ENCODE measurements at places on chromosomes 1 and 21.

DNA sequence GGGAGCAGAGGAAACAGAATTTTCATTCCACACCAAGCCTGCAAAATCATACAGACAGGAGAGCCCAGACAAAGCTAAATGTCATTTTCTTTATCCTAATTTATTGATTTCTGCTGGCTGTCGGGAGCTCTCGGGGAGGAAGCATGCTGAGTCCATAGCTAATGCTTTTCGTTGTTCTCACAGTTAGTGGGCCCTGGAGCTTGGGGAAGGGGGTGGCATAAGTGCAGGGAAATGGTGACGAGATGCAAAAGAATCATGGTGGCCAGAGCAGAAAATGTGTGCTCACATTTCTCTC lies 202.4 kb downstream of the TOMM20 start:
- DNase-seq, result no peak

GRCh38 chr1:155241841-155242264 lies 13.4 kb downstream of the ENTREP3 start:
- no peak for DNase-seq

DNA sequence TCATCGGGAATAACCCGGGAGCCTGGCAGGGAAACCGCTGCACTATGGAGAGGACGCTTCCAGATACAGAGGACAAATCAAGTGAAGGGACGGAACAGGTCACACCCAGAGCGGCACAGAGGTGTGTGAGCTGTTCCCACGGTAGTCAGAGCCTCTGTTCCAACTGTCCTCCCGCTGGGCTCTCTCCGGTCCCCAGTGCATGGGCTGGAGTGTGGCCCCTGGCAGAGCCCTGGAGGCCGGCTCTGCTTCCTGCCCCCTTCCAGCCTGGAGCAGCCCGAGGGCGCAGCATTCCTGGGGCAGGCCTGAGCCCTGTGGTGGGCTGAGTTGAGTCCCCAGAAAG lies 11.9 kb upstream of the ZBTB21 start:
- DNase-seq, result no peak

DNA sequence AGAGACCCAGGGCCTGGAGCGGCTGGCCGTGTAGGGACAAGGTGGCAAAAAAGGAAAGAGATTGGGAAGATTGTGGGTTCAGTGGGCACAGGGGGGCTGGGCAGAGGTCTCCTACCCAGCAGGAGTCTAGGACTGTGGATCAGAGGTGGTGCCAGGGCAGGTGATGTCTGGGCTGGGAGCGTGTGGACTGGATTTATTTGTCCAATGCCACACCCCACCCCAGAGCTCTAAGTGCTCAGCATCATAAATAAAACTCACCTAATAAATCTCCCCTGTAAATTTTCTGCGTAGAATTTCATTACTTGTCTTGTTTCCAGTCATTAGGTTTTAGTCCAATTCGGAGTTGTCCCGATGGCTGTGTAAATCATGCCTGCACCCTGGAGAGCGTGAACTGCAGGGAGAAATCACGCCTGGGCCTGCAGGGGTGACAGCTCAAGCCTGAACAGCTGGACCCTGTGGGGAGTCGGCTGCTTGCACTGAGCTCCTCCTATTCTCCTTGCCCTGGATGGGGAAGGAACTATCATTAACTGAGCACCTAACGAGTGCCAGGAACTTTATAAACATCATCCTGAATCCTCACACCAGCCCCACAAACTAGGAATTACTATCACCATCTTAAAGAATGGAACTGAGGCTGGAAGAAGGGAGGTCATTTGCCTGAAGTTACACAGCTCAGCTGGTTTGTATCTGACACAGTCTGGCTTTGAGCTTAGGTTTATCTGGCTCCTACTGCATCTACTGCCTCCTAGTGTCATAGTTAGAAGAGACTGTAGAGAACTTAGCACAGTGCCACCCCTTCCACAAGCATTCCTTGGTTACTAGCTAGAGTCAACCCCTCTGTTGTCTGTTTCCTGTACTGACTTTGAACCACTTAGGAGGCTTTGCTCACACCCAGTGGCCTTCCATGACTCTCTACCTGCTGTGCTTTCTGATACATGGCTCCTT lies 25.0 kb upstream of the POU3F1 start:
- DNase-seq, result no peak

DNA sequence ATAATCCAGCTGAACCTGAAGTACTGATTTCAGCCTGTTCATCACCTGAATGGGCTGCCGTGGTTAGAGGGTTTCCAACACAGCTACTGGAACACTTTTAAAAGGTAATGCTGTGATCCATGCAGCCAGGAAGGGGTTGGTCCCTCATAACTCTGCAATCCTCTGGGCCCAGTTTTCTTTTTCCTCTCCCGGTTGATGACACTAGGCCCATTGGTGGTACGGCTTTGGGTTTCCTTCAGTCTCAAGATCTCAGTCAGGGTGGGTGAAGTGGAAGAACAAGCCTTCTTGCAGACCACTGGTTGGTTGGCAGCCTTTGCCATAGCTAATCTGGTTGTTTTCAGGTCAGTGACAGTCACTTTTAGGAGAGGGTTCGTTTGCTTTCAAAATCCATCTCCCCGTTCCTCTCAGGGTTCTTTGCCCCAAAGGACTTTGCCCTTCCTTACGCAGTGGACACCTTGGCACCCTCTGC lies 502 bp upstream of the SLC35A3 start:
- no peak for DNase-seq

- DNase-seq, result peak; percentile 24
Measured at GRCh38 chr1:32142446-32143301, 34.8 kb downstream of the KPNA6 start.

GRCh38 chr21:27301220-27301619 lies 334.3 kb upstream of the ADAMTS5 start:
- DNase-seq, result no peak

DNA sequence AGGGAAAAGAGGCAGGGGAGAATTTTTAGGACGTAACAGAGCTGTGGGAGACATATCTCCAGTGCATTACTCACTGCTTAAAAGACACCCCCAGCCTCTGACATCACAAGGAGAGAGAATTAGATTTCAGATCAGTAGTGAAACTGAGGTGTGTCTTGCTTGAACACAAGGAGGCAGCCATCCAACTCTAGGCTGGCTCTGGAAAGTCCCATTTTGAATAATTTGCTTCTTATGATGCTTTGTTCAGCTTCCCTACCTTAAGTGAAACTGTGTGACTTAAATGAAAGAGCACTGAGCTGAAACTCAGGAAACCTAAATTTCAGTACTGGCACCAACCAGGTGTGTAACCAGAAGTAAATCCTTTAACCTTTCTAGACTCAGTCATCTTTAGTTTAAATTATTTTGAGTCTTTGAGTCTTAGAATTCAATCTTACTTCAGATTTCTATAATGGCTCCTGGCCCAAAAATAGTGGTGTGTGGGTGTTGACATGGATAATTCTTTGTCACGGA lies 251.6 kb upstream of the SGIP1 start:
- DNase-seq, result no peak

DNA sequence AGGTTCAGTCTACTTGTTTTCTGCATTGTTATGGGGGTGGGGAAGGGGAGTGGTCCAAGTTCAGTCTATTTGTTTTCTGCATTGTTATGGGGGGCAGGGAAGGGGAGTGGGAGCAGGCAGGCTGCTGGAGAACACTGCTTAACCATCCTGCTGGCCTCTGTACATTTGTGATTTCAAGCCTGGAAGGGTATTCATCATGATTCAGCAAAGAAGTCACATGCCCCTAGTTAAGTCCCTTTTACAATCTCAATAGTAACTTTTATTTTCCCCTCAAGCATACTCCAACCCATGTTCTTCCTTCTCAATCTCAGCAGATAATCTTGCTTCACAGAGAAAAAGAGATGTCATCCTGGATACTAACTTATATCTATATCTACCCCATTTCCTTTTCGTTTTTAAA lies 7.9 kb downstream of the LYST start:
- DNase-seq, result no peak

- DNase-seq, result no peak
Measured at GRCh38 chr1:119893827-119894700, 2.3 kb downstream of the ADAM30 start.

- DNase-seq, result no peak
Measured at GRCh38 chr1:223330466-223330865, 33.5 kb downstream of the SUSD4 start.

DNA sequence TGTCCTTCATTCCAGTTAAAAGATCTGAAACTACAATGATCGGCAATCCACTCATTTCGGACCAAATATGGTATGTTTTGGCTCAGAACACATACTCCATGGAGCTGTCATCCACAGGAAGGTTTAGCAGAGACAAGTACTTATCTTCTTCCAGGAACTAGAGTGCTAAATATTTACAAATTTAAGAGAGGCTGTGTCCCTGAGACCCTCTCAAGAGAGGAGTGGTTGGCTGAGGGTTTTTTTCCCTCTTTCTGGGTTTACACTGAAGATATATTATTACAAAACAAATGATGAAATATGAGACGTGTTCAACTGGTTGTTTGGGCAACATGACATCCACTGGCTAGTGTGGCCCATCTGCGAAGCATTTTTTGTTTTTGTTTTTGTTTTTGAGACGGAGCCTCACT lies 25.9 kb upstream of the NID1 start:
- DNase-seq, result no peak

- peak; percentile 41 for DNase-seq
Measured at GRCh38 chr1:156052862-156053767, 483 bp downstream of the UBQLN4 start.

DNA sequence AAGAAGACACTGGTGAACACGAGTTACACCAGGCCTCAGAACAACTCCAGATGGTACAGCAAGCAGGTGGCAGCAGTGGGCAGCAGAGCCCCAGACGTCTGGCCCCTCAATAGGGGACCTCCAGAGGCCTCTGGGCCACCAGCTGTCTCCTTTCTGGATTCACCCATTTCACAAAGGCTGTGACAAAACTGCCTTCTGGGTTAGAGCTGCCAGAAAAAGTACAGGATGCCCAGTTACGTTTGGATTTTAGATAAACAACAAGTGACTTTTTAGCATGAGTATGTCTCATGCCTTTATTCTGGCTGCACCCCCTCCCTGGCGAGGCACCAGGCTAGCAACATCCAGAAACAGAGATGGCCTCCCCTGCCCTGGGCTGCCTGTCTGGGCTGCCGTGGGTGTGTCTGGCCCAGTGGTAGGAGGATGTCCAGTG lies 30.1 kb downstream of the ITPKB start:
- DNase-seq, result no peak

GRCh38 chr1:172673761-172674160 lies 14.9 kb downstream of the FASLG start:
- no peak for DNase-seq

DNA sequence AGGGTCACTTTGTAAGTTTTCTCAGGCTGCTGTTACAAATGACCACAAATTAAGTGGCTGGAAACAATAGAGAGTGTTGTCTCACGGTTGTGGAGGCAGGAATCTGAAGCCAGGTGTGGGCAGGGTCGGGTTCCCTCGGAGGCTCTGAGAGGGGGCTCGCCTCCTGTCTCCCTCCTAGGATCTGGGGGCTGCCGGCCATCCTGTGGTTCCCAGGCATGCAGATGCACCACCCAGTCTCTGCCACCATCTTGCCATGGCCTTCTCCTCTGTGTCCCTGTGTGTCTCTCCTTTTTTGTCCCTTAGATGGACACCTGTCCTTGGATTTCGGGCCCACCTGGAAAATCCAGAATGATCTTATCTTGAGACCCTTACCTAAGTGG lies 4.8 kb downstream of the TP73 start:
- no peak for DNase-seq

GRCh38 chr1:242405947-242406346 lies 118.5 kb downstream of the PLD5 start:
- DNase-seq, result no peak

DNA sequence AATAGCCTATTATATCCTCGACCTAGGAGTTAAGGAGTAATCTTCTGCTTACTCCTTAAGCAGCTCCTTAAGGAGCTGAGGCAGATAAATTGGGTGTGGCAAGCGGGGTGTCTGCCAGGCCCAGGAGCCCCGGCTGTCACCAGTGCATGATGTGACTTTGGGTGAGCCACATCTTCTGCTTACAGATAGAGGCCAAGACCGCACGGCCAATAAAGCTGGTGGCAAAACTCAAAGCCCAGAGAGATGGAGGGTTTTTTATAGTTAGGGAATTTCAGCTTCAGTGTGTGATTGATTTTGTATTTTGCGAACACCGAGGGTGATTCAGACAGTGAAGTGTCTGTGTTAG lies 9.8 kb downstream of the MX2 start:
- DNase-seq, result no peak

- peak; percentile 68 for DNase-seq
Measured at GRCh38 chr1:54331091-54331772, 75.0 kb downstream of the SSBP3 start.

DNA sequence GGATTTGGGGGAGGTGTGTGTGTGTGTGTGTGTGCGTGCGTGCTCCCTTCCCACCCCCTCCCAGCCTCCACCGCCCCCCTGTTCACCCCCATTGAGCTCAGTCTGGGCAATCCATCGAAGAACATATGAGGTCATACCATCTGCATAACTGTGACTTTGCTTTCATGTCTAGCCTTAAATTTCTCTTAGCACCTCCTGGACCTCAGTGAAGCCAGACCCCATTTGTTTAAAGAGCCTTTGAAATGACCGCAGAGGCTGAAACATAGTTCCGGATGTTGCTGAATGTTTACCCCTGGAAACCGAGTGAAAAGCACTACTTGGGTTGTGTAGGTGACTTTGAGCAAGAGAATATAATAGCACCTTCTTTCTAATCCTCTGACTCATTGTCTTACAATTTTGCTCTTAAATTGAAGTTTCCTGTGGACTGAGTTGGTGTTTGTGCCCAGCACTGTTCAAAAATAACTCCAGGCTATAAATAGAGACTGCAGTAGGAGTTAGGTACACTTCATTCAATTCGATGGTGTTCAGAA lies 75.4 kb downstream of the UBE4B start:
- no peak for DNase-seq

DNA sequence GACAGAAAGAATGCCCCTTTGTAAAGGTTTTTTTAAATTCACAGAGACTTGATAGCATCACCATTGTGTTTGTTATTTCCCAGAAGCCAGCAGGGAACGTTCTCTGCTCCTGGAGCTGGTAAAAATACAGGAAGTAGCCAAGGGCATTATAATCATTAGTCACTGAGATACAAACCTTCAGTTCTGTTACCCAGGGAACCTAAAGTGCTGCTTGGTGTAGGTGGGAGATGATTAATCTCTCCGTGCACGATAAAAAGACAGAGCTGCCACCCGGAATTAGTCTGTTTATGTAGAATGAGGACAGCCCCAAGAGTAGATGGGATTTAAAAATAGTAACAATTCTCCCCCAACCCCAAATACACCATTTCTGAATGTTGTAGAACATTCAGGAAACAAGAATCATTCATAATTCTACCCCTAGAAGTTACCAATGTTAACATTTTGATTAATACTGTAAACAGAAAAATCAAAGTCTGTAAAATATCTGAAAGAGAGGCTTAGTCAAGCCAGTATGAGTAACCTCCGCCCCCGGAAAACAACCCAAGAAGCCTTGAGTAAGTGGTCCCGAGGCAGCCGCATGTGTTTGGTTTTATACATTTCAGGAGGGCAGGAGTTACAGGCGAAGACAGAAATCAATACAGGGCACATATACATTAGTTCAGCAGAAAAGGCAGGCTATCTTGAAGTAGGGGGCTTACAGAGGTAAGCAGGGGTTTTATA lies 45.3 kb upstream of the CTBS start:
- DNase-seq, result peak; percentile 45

- no peak for DNase-seq
Measured at GRCh38 chr1:170885551-170885950, 49.8 kb upstream of the MROH9 start.

GRCh38 chr1:69846267-69846666 lies 278.5 kb downstream of the LRRC7 start:
- peak; percentile 38 for DNase-seq
